Activated CD8-positive, alpha-beta memory T cell treated with anti-CD3 and anti-CD28 coated beads for 1 hour (primary cell): ENCODE measurements at places on chromosomes 2 and 18.

DNA sequence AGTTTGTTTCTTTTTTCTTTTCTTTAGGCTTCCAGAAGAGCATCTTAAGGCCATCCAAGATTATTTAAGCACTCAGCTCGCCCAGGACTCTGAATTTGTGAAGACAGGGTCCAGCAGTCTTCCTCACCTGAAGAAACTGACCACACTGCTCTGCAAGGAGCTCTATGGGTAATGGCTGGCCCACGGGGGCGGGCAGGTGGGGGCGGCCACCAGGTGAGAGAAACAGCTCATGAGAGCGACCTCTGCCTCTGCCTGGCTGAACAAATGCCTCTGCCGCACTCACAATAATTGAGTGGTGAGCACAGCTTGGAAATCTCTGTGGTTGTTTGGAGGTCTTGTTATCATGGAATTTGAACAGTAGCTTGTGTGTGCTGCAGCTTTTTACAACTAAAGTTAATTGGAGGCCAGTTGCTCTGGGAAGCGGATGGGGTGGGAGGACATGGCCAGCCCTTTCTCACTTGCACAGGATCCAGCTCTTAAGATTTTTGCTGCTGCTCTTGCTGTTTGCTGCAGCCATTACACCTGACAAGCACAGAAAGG lies 70.4 kb downstream of the INPP5D start:
- no peak for DNase-seq

GRCh38 chr2:74525717-74526648 lies at the start of gene DQX1:
Gene DQX1, minus strand, starts transcription at chr2:74526231. Its CDS starts 502 bp downstream, at chr2:74525729.
- no peak for DNase-seq

DNA sequence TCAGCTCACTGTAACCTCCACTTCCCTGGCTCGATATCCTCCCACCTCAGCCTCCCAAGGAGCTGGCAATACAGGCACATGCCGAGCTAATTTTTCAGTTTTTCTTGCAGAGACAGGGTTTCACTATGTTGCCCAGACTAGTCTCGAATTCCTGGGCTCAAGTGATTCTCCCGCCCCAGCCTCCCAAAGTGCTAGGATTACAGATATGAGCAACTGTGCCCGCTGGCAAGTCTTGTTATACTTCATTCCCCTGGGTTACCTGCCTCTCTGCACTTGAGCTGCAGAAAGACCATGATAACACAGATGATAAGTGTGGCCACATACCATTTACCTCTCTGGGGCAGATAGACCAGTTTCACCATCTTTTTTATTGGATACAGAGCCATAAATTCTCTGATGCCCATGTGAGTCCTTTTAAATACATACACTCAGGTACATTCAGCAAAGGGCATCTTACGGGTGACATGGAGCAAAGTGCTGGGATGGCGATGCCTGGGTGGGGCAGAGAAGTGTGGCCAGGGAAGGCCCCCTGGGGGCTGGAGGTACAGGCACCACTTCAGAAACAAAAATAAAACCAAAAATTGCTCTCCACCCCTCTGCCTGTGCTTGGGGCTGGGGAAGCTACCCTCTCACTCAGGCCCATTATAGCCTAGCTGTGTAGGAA lies 20.4 kb downstream of the CCT7 start:
- DNase-seq: no peak

- no peak for DNase-seq
Measured at GRCh38 chr2:225841314-225841713, 441.8 kb downstream of the NYAP2 start.

GRCh38 chr2:107430006-107430405 lies 396.7 kb upstream of the RGPD4 start:
- no peak for DNase-seq

- no peak for DNase-seq
Measured at GRCh38 chr18:7177116-7177744, 53.7 kb upstream of the LRRC30 start.

GRCh38 chr2:174052584-174052976 lies 87.4 kb upstream of the SP3 start:
- no peak for DNase-seq

DNA sequence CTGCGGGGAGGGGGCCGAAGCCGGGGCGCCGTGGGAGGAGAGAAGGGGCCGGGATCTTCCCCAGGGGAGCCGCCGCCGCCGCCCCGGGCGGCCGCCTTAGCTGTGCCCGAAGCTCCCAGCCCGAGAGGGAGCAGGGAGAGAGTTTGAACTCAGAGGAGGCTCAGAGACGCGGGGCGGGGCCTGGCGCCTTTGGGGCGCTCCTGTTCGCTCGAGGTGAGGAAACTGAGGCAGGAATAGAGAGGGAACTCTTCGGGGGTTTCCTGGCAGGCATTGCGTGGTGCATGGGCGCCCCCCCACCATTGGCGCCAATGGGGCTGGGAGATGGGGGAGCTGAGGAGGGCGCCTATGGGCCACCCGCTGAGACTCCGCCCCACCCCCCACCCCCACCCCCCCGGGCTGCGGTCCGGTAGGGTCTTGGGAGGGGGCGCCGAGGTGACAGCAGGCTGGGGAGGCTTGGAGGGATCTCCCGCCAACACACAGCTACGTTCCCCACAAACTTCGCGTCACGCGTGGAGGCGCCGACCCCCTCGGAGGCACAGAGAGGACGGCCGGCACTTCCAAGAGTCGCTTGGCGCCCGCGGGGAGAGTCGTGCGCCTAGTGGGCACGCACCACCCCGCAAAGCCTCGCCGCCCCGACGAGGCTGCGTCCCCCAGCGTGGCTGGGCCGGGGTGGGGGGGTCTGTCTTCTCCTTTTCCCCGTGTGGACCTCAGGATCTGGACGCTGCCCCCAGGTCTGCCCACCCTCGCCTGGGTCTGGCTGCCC lies 680 bp downstream of the CTDSP1 start:
- DNase-seq: no peak
